ENCODE measurements at places on chromosomes 5 and 9. TPM values are rescaled to one million over a fixed set of nuclear protein-coding genes. Genes with fewer than 3 reads are reported as not detected.
A peak's percentile ranks its signal among the peaks of the same experiment; 100 is the strongest.

GRCh38 chr5:112579599-112580170 is 158.0 kb upstream of the APC start:
- H3K4me1 ChIP-seq: no peaks in the 10 kb centered on the region
- H3K27ac ChIP-seq: no peak overlapping the region
- no peak for DNase-seq
- H3K36me3 ChIP-seq: no peaks in the 10 kb centered on the region
- no peaks in the 10 kb centered on the region for H3K27me3 ChIP-seq

DNA sequence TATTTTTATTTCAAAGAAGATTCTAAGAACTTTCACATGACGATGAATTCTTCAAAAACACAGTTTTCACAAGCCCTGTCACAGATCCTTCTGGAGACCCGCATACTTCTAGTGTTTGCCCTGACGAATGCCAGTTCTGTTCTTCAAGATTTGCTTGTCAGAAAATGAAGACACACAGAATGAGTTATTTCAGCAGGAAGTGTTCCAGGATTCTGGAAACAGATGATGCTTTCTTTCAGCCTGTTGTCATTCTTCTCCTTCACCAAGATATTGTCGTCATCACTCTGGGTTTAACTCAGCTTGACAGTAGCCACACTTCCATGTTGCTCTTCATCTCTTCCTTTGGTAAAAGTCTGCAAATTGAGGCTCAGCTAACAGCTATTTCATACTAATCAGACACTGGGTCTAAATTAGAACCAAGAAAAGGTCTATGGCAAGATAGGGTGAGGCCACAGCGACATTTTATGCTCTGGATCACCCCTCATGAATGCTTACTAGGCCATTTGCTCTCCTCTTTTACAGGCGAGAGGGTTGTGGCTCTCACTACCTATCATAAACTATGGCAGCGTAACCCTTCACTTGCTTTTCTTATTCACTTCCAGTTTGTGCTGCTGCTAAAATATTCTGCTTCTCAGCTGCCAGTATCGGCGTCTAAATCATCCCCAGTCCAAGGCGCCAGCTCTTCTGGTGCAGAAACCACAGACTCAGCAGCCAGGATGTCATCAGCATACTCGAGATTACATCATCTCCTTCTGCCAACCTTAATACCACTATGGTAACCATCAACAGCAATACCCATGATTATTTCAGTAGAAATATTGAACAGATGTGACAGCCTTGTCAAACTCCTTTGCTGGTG is 159.6 kb upstream of the TBCA start:
- peaks cover 13% of the 10 kb centered on the region for H3K27me3 ChIP-seq
- no peaks in the 10 kb centered on the region for H3K36me3 ChIP-seq
- H3K4me1 ChIP-seq: no peaks in the 10 kb centered on the region
- H3K27ac ChIP-seq: no peak overlapping the region
- H3K4me3 ChIP-seq: no peak overlapping the region

DNA sequence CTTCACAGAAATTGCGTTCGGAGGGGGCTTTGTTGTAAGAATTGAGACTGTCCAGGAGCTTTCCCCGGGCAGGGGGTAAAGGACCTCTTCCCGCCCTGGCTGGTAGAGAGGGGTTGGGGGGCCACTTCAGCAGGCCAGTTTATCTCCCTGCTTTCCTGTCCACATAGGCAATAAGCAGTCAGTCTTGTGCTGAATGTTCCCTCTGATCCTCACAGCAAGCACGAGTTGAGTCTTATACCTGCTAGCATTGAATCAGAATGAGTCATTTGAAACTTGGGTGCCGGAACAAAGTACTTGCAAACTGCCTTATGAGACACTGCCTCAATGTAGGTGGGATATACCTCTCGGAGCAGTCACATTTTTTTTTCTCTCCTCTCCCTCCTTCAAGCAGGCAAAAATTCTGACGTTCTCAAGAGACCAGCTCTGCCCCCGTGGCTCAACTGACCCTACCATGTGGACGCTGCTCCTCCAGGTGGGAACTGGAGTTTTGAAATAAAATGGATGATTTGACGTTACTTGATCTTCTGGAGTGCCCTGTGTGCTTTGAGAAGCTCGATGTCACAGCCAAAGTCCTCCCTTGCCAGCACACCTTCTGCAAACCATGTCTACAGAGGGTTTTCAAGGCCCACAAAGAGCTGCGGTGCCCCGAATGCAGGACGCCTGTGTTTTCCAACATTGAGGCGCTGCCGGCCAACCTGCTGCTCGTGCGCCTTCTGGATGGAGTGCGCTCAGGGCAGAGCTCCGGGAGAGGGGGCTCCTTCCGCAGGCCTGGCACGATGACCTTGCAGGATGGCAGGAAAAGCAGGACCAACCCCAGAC is 1.3 kb downstream of the SH3RF2 start:
- no peaks in the 10 kb centered on the region for H3K27me3 ChIP-seq
- peak overlapping the region; percentile 88 for H3K27ac ChIP-seq
- H3K36me3 ChIP-seq: peaks cover 5% of the 10 kb centered on the region
- peaks cover 25% of the 10 kb centered on the region for H3K4me1 ChIP-seq

DNA sequence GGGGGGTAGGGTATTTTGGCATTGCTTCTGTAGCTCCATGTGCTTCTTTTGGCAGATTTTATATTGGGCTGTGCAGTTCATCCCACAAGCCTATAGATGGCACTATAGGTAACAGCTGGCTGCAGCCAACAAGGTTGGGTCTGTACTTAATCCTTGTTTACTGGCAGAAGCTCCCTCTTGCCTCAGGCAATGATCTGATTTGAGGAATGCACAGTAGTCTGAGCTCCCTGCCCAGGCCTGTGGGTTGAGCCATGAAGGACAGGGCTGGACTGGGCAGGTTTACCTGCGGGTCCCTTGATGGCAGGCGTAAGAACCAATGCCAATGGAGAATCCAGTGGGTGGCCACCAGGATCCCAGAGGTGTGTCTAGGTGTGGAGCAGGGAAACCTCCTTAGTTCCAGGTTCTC is 11.7 kb upstream of the OR1J2 start:
- H3K27ac ChIP-seq: no peak overlapping the region
- peaks cover 4% of the 10 kb centered on the region for H3K27me3 ChIP-seq
- H3K36me3 ChIP-seq: no peaks in the 10 kb centered on the region

DNA sequence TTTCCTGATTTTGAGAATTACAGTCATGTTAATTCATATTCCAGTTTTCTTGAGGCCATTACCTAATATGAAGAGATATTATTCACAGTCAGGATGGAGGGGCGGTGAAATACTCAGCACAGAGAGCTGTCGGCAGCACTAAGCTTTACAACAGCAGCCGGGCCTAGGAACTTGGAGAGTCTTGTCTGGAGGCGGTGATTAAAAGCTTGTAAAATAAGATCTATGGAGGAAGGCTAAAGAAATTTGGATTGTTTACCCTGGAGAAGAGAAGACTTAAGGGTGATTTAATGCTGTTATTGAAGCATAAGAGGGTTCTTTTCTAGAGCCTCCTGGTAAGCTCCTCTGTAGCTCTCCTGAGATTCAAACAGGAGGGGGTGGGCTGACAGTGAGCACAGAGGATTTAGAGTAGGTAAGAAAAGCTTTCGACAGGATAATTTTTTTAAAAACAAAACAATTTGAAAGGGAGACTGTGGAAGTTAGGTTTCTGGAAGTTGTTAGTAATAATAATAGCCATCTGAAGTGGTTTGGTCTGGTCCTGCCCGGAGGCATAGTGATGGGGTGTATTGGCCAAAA is 406.3 kb upstream of the ADAMTSL1 start:
- no peak overlapping the region for H3K4me3 ChIP-seq
- H3K4me1 ChIP-seq: no peaks in the 10 kb centered on the region
- no peak overlapping the region for H3K27ac ChIP-seq
- H3K27me3 ChIP-seq: no peaks in the 10 kb centered on the region
- H3K36me3 ChIP-seq: no peaks in the 10 kb centered on the region

GRCh38 chr5:83972909-83973308 is 252.3 kb upstream of the HAPLN1 start:
- no peaks in the 10 kb centered on the region for H3K36me3 ChIP-seq
- DNase-seq: no peak
- no peak overlapping the region for H3K4me3 ChIP-seq
- H3K27ac ChIP-seq: no peak overlapping the region

DNA sequence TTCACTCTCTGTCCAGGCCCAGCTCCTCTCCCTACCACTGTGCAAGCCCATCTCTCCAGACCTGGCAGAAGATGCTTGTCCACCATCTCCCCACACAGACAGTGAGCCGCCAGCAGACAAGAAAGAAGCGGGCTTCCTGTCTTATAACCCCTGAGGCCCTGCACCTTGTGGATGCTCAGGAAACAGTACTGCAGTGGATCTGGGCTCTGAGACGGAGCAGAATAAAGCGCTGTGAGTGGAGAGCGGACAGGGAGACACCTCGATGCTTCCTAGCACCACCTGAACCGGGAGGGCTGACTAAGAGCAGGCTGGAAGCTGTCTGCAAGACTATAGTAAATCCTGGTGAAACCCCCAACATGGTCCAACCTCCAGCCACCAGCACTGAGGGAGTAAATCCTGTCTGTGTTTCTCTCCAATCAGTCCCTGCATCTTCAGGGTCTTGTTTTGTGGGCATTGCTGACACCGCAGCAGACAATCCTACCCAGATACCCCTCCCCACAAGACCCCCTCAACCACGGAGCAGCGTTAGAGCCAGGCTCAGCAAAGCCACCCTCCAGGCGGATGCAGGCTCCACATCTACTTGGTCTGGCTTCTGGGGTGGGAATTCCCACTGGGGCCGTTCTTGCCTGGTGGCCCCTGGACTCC is 18.7 kb downstream of the ORM2 start:
- H3K4me1 ChIP-seq: no peaks in the 10 kb centered on the region
- H3K36me3 ChIP-seq: peaks cover 77% of the 10 kb centered on the region
- no peak overlapping the region for H3K4me3 ChIP-seq
- no peak overlapping the region for H3K27ac ChIP-seq
- DNase-seq: no peak

DNA sequence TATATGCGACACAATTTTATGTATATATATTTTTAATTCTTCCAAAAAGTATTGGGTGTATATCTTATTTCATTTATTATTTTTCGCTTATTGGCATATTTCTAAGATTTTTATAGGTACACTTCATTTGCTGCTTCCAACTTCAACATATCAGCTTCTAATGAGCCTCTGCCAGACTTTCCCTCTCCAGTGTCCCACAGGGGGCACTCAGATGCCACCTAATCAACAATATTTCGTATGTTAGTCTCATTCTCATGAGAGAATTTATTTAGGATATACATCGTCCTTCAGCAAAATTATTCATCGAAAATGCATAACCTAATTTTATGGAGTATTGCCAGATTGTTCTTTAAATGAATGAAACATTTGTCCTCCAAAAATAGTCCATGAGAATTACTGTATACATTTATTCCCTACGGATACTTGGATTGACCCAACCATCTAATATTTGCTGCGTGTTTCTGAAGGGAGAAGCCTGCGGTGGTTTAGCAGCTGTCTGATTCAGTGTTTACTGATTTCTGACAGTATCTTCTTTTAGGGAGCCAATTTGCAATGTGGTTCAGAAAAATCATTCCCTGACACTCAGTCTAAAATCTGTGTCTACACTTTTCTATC is 100.6 kb upstream of the SELENOP start:
- H3K36me3 ChIP-seq: no peaks in the 10 kb centered on the region
- H3K27ac ChIP-seq: no peak overlapping the region
- H3K4me3 ChIP-seq: no peak overlapping the region
- H3K4me1 ChIP-seq: no peaks in the 10 kb centered on the region

DNA sequence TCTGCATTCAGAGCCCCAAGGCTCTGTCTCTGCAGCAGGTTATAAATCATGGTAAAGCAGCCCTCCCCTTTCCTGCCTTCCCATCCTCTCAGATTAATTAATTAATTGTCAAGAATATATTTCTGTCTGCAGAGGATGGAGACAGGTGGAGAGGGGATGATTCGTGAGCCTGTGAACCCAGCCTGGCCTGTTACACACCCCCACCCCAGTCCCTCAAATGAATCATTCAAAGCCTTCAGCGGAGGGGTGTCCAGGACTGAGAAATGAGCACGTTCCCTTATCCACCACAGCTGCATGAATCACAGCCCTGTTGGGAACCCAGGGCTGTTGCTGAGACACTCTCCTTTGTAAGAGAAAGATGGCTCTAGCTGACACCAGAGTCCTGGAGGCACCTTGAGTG is 56.0 kb downstream of the NIPAL4 start:
- peaks cover 11% of the 10 kb centered on the region for H3K36me3 ChIP-seq
- H3K4me1 ChIP-seq: no peaks in the 10 kb centered on the region
- H3K4me3 ChIP-seq: no peak overlapping the region
- H3K27me3 ChIP-seq: no peaks in the 10 kb centered on the region
- no peak for DNase-seq

- peaks cover 3% of the 10 kb centered on the region for H3K4me1 ChIP-seq
- no peak overlapping the region for H3K4me3 ChIP-seq
- peaks cover 32% of the 10 kb centered on the region for H3K27me3 ChIP-seq
- no peaks in the 10 kb centered on the region for H3K36me3 ChIP-seq
- DNase-seq: no peak
These were observed 18.7 kb upstream of the MARCHF6 start for GRCh38 chr5:10334831-10335230.

DNA sequence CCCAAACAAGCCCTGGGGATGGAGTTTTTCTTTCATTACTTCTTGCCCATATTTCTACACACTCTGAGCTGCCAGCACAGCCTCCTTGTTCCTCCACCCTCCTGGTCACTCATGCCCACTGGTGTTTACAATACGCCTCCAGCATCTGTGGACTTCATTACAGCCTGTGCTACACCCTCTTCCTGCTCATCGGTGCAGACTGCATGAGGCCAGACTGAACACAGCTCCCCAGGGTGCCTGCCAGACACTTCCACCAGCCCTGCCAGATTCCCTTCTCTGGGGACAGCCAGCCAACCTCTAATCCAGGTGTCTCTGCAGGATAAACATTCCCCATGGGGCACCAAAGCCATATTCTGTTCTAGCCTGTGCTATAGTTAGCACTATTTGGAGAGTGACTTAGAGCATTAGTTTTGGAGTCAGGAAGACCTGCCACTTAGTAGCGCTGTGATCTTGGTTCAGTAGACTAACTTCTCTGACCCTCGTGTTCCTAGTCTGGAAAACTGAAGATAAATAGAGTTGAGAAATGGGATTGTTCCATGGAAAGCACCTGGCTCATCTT is 163.8 kb upstream of the KLF4 start:
- peaks cover 2% of the 10 kb centered on the region for H3K27me3 ChIP-seq
- no peak overlapping the region for H3K27ac ChIP-seq
- H3K4me3 ChIP-seq: no peak overlapping the region
- no peaks in the 10 kb centered on the region for H3K36me3 ChIP-seq

ZNF366 gene
- polyA plus RNA-seq: 2.1 TPM

LECT2 gene
- not detected for polyA plus RNA-seq

EIF4E1B gene
- polyA plus RNA-seq: not detected

CTNND2 gene
- 2.8 TPM for polyA plus RNA-seq

AQP7 gene
- 40.9 TPM for polyA plus RNA-seq

CDH9 gene
- 0.91 TPM for polyA plus RNA-seq

WDR55 gene
- polyA plus RNA-seq: 19.9 TPM

PCDHA11 gene
- 1.3 TPM for polyA plus RNA-seq
